ENCODE measurements at places on chromosomes 5 and 9. TPM values are rescaled to one million over a fixed set of nuclear protein-coding genes. Genes with fewer than 3 reads are reported as not detected.
A peak's percentile ranks its signal among the peaks of the same experiment; 100 is the strongest.

GRCh38 chr9:134971696-134972095 is 54.0 kb upstream of the FCN1 start:
- DNase-seq, result no peak

- DNase-seq, result no peak
Observed at GRCh38 chr5:141637123-141637766, 448 bp downstream of the RELL2 start.

DNA sequence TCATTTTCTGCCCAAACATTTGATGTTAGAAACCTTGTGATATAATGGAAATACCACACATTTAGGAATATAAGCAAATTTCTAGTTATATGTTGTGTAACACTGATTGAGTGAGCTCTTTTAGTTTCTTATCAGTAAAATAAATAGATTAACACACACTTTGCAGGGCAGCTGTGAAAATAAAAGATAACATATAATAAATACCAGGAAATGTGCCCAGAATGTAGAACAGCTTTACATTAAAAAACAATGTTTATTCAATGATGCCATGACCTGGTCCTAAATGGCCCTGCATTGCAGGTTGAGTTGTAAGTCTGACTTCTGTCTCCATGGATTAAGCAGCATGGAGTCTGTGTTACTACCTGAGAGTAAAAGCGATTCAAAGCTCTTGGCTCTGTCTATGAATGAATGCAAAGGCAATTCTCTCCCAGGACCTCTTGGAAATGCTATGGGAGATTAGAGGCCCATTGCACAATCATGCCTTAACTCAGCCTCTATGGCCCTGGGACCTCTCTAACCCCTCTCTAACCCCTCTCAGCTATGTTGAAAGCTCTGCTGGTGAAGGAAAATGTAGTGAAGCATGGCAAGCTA is 296.0 kb upstream of the ACTBL2 start:
- peak; percentile 86 for DNase-seq

The EIF4E1B gene
- total RNA-seq, result not detected

The HTR1A gene
- total RNA-seq, result not detected
